ENCODE measurements at places on chromosomes 7 and 10.
A peak's percentile ranks its signal among the peaks of the same experiment; 100 is the strongest.

GRCh38 chr7:2006231-2006771 lies 226.4 kb downstream of the MAD1L1 start:
- no peak for DNase-seq

DNA sequence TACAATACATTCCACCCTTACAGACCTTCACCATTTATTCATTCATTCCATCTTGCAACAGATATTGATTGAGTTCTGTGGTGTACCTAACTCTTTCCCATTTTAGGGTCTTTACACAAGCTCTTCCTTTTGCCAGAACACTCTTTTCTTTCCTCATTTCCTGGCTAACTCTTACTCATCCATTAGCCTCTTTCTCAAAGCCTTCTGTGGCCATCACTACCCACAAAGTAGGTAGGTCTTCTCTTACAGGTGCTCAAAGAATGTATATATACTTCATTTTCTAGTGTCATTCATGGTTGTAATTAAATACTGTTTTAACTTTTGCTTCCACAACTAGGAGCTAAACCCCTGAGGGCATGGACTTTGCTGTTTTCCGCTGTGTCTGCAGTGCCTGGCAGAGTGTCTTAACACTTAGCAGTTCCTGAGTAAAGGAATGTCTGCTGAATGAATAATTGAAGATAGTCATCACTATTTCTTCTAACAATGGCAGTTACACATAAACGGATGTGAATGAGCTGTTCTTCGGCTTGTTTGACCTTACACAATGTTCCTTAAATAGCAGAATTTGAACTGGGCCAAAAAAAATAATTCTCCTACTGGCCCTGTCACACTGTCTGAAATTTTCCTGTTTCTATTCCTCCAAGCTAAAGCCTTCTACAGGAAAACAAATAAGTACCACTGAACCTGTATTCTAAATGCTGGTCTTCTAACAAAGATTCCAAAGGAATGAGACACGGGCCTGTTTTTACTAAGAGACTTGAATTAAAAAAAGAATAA lies 15.1 kb downstream of the BCAP29 start:
- peak; percentile 97 for DNase-seq

- no peak for DNase-seq
These were observed 10.2 kb upstream of the ZNF467 start for GRCh38 chr7:149783386-149784250.

DNA sequence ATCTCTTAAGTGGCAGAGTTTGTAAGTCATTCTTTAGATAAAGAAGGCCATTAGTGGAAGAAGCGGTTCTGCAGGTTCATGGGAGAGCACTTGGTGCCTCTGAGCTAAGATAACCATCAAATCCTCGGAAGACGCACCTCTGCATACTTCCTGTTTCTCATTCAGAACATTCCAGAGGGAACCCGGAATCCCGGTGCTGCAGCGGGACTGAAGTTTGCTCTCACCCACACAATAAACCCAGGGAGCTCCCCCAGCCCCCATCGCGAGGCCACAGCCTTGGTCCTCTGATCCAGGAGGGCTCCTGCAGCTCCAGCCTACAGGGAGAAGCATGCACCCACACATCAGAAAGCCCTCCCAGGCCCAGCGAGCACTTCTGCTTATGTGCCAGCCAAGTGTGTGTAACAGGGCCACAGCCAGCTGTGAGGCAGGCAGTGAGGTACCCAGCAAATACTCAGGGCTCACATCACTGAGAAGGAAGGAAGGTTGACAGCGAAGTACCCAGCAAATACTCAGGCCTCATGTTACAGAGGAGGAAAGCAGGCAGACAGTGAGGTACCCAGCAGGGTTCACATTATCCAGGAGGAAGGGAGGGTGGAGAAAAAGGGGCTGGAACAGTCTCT lies 142.4 kb downstream of the DIP2C start:
- peak; percentile 36 for DNase-seq

- no peak for DNase-seq
These were observed 19.4 kb upstream of the PAX2 start for GRCh38 chr10:100725869-100726426.

DNA sequence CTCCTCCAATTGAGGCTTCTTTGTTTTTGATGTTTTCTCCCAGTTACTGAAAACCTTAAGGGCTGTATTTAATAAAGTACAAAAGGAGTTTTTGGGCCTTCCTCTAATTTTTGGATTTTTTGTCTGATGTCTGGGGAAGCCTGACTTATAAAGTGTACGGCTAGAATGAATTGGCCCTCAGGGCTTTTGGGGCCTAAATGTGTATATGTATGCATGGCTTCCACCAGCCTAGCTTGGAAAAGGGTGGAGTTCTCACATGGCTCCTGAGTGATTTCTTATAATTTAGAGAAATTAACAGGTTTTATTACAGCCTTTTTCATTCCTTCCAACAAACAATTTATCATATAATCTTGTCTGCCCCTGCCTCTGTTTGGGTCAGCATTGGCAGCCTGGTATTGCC lies 10.4 kb upstream of the TBATA start:
- no peak for DNase-seq
